Left lung (tissue), 14 donors: ENCODE measurements at places on chromosomes 12 and 14. TPM values are rescaled to one million over a fixed set of nuclear protein-coding genes. Genes with fewer than 3 reads are reported as not detected.

- no peak for DNase-seq
These were observed 352.6 kb downstream of the BMP4 start for GRCh38 chr14:53603994-53604393.

DNA sequence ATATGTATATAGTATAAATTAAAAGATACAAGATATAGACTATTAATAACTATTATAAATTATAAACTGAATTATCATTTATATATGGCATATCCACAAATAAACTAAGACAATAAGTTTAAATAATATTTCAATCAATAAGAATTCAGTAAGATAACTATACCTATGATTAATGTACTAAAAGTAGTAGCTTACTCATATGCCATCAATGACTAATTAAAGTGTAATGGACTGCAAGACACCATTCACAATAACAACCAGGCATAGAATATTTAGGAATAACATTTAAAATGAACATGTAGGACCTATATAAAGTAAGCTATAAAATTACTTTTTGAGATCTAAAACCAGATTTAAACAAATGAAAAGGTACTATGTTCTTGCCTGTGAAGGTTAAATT lies 18.8 kb downstream of the KCNC2 start:
- no peak for DNase-seq

The TMEM233 gene
- polyA plus RNA-seq, result 1.8 TPM

DNA sequence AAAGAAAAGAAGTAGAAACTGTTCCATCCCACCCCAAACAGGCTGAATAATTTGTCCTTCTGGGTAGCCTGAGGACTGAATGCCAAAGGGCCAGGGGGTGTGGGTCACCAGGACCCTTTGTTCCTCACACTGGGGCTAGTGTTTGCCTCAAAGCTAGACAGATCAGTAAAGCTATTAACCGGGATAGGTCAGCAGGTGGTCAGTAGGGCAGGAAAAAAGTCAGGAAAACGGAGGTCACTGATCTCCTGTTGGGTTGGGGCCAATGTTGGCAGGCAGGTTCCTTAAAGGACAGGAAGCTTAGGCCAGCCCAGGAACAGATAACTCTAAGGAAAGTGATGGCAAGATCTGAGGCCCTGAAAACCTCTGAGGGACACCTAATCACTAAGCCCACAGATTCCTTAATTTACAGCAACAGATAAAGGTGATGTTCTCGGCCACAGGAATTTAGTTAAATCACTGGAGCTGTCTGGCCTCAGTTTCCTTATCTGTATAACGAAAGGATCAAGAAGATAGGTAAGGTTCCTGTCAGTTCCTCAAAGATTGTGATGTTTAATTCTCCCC lies 22.7 kb upstream of the TMPO start:
- DNase-seq, result no peak

- DNase-seq, result no peak
These were observed 108.0 kb upstream of the TMTC2 start for GRCh38 chr12:82578725-82579124.

- no peak for DNase-seq
These were observed 132.4 kb downstream of the BRMS1L start for GRCh38 chr14:35958499-35958898.

The ZNF268 gene
- 25.1 TPM for polyA plus RNA-seq

GRCh38 chr14:34554540-34555250 lies 15.2 kb upstream of the EAPP start:
- no peak for DNase-seq

DNA sequence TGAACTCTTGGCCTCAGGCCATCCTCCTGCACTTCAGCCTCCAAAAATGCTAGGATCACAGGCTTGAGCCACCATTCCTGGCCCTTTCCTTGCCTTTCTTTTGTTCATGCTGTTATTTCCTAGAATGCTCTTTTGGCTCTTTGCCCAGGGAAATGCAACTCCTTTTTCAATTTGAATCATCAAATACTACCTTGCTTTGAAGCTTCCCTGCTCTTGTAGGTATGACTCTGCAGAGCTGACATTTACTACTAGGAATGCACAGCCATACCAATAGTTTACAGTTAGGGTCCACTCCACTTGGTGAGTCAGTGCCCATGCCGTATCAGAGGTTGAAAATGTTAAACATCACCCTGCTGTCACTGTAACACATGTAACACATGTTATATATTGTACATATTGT lies 107.0 kb upstream of the CRY1 start:
- DNase-seq, result no peak

The CD27 gene
- polyA plus RNA-seq, result 2.7 TPM

DNA sequence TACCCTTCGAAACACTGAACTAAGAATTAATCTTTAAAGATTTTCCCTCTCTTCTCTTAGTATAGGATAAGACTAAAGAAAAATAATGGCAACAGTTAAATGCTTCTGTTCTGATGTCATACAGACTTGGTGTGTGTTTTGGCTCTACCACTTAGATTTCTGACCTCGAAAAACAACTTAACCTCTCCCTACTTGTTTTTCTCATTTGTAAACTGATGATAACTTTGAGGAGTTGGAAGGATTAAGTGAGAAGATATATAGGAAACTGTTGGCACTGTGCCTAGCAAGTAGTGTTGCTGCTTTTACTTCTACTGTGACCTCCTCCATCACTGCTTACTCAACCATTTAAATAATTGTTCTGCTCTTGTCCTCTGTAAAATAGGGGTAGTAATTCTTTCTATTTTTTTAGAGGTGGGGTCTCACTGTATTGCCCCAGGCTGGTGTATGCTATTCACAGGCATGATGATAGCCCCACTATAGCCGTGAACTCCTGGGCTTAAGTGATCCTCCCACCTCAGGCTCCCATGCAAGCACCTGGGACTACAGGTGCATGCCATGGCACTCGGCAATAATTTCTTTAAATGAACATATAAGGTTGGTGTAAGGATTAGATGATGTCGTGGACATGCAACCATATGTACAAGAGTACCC lies 22.4 kb downstream of the PALS1 start:
- peak; percentile 55 for DNase-seq

The IAPP gene
- not detected for polyA plus RNA-seq

DNA sequence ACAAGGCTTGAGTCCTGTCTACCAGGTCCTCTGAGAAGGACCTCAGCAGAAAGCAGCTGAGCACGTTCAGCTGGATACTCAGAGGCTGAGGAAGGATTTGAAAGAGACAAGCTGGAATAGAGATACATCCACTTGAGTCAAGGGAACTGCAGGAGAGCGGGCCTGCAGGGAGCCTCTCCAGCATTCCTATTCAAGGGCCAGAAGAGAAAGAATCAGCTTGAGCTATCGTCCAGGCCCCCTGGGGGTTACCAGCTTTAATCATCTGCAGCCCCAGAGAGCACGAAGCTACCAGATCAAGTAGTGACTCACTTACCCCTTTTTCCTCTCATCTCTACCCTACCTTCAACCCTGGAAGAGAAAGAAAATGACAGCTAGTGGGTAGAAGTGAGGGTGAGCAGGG lies 80.9 kb downstream of the NDUFA12 start:
- DNase-seq, result no peak

GRCh38 chr14:87529081-87529480 lies 463.9 kb downstream of the GALC start:
- DNase-seq, result no peak

DNA sequence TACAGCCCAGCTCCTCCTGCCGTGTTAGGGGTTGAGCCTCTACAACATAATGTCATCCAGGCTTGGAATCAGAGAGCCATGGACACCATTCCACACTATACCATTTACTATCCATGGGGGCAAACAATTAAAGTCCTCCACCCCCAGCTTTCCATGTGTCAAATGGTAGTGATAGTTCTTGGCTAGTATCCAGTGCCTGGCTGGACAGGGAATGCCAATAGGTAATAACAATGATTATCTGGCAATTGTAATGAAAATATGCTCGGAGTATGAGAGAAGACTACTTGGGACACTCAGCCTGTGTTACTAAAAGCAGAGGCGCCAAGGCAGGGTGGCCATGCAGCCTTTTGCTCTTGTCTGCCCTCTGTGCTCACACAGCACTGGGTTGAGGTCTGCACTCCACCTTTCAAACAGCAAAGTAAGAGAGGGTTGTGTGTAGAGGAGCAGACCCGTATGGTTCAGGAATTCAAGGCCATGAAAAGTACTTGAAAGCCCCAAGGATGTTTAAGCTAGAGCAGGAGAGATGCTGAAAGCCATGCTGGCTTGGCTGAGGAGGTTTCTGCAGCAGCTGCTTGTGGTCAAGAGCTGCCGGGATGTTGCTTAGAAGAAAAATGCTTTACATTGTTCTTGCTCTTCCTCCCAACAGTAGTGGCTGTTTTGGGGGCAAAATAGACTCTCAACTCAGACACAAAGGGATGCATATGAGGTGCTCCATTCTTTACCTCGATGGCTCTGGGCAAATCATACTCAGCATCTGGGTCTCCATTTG lies 10.6 kb downstream of the SERPINA3 start:
- DNase-seq, result no peak

GRCh38 chr12:65755596-65755978 lies 68.7 kb upstream of the HMGA2 start:
- no peak for DNase-seq

DNA sequence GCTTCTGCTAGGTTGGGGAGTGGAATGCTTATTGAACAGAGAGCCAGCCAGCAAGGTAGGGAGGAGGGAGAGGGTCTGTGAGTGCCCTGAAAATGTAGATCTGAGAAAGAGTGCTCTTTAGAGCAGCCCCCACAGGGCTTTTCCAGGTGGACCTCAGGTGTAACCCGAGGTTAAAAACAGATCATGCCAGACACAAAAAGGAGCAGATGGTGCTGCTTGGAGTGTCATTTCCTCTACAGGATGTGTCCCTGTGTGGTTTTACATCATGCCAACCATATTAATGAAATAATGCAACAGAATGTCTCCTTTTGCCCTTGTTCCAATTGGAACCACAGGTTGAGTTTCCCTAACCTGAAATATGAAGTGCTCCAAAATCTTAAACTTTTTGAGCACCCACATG lies 6.4 kb downstream of the SUSD6 start:
- no peak for DNase-seq

- no peak for DNase-seq
These were observed 39.9 kb downstream of the PRPF40B start for GRCh38 chr12:49662998-49663843.

- no peak for DNase-seq
These were observed 11.7 kb upstream of the NFKBIA start for GRCh38 chr14:35416108-35416750.

GRCh38 chr12:106760184-106760531 lies 14.3 kb upstream of the RIC8B start:
- no peak for DNase-seq

DNA sequence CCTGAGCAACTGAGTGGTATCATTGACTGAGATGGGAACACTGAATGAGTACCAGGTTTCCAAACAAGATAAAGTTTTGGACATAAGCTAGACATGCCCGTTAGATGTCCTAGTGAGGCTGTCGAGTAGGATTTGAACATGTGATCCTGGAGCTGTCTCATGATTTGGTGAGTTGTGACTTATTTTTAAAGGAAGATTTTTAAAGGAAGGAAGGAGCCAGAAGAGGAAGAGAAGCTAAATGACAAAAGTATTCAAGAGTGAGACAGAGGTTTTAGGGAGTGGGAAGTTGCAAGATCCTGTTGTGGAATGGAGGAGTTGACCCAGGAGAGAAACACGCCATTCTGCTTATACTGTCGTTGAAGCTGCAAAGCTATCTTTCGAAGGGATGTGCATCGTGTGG lies 82.1 kb downstream of the SAMD4A start:
- no peak for DNase-seq

- DNase-seq, result no peak
These were observed 277.6 kb upstream of the PLEKHG7 start for GRCh38 chr12:92425165-92425564.

- no peak for DNase-seq
These were observed 35.6 kb downstream of the CHGA start for GRCh38 chr14:92958373-92959188.

The PHC1 gene
- polyA plus RNA-seq, result 110 TPM

- DNase-seq, result no peak
These were observed 3.1 kb downstream of the C14orf180 start for GRCh38 chr14:104582662-104583061.

DNA sequence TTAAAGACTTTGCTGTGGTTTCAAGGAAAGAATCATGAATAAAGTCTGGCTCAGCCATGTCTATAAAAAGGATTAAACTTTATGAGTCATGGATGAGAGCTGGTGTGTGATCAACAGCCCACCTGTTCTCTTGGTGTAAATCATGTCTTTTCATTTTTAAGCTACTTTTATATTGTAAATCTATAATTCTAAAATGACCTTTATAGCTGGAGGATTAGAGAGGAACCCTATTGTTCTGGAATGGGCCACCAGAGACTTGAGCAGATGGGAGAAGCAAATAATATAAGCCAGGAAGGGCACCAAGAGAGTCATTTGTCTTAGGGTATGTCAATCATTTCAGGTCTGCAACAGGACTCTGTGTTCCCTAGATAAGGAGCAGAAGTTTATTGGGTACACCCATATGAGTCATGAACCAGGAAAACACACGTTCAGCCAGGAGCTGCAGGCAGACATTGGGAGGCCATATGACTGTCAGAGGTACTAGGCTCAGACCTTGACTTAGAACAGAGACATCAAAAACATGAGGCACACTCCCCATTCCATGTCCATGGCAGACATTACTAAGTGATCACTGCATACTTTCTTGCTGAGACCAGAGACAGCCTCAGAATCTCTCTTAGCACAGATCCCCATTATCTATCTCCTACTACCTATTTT lies 49.3 kb downstream of the NDUFA12 start:
- no peak for DNase-seq

DNA sequence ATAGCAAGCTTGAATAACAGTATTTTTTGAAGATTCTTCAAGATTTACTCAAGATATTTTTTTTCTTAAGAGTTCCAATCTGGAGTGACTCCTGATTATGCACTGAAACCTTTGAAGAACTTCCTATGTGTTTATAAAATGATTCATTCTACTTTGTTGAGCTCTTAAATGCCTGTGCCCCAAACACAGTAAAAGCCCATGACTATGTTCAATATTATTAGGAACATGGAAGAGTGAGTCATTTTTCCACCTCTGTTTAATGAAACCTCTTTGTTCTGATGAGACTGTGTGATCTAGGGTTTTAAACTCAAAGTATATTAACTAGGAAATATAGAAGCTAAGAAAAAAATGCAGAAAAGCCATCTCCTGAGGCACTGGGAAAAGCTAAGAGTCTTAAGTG lies 415.0 kb upstream of the FBXO33 start:
- DNase-seq, result no peak

The SCNN1A gene
- polyA plus RNA-seq, result 3.7 TPM

The INHBC gene
- polyA plus RNA-seq, result 0.25 TPM

- DNase-seq, result no peak
These were observed 82.2 kb downstream of the LLPH start for GRCh38 chr12:66048218-66048834.

The MYH6 gene
- not detected for polyA plus RNA-seq

The OR6C6 gene
- polyA plus RNA-seq, result not detected

DNA sequence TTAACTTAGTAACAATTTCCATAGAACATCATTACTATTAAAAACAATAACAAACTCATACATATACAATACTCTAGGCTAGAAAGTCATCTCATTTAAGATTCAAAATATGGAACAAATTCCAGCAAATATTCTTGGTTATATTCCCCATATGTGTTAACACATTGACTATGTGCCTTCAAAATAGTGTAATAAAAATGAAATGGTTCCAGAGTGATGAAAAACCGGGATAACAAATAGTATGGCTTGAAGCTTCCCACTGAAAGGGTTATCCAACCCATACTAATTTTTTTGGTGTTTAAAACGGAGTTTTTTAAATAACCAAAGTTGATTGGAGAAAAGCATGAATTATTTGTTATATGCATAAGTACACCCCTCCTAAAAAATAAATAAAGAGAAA lies 5.3 kb downstream of the LRIG3 start:
- no peak for DNase-seq
